AG04450 (cell line): ENCODE measurements at places on chromosomes 2 and 18.

DNA sequence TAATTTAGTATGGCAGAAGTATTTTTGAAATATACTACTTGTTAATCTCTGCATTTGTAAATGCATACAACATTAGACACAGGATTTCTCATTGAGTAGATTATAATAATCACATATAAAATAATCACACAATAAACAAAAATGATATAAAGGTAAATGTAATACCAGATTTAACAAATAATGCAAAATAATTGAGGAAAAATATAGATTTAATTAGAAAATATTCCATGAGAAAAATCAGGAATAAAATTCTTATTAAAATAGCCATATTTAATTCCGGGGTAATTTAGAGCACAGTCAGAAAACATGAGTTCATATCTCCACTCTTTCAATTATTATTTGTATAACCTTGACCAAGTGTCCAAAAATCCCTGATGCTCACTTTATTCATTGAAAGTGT lies 385.9 kb upstream of the SYT4 start:
- no peak for DNase-seq

DNA sequence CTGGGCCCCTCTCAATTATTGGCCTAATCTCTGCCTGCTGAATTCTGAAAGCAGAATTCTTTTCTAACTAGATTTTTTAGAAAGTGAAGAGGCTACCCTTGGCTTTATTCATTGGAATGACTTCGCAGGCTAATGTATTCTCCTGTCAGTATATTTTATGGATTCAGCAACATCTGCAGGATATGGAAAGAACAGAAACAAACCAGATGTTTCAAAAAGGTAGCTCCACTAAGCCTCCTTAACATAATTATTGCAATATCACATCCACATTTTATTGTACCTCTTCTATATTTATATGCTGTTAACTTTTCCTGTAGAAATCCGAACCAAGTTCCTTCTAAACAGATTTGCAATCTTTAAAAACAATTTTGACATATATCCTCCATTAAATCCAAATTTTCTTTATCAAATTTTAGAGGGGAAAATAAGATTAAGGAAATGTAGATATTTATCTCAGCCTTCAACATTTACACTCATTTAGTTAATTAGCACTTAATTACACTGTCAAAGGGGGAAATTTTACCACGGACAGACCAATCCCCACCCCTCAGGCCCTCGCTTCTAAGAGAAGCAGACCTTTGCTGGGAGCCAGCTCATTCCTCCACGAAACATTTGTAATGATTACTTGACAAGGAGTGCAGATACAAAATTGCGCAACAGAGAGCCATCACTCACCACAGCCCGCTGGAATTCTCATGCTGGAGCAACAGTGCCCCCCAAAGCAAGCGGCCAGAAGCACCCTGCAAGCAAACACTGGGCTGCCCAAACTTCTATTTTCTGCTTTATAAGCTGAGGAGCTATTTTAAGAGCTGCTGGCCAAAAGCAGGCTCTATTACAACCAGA lies 253.4 kb downstream of the ETAA1 start:
- peak; percentile 93 for DNase-seq

GRCh38 chr2:21194858-21195271 lies 71.1 kb downstream of the TDRD15 start:
- DNase-seq: no peak

GRCh38 chr2:96715658-96716057 lies 24.2 kb downstream of the LMAN2L start:
- no peak for DNase-seq

DNA sequence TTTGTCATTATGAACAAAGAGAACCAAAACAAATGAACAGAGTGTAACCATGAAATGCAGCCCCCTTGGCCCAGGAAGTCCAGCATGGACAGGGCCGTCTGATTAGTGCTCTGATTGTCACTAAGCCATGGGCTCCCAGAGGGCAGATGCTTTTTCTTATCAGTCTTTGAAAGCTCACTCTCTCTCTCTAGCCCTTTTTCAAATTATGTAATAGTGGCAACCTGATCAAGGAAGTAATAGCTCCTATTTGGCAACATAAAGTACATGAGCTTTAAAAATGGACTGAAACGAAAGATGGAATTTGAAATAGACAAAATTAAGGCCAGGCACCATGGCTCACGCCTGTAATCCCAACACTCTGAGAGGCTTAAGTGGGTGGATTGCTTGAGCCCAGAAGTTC lies 32.4 kb upstream of the EPG5 start:
- no peak for DNase-seq

DNA sequence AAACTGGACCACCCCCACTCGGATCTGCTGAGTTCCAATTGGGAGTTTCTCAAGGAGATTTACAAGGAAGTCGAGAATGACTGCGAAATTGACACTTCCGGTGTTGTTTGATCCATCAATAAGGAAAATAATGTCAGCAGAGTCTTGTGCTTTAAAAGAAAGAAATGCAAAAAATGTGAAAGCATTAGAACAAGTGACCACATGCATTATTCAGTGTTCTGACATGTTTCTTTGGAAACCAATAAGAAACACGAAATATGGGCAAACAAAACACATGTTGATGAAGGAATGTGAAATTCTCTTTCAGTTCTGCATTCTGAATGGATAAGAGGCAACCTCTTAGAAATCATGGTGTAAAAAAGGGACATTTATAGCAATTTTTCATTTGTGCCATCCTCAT lies 25.9 kb downstream of the COL6A3 start:
- DNase-seq: no peak
